ENCODE measurements at places on chromosomes 5 and 9.

DNA sequence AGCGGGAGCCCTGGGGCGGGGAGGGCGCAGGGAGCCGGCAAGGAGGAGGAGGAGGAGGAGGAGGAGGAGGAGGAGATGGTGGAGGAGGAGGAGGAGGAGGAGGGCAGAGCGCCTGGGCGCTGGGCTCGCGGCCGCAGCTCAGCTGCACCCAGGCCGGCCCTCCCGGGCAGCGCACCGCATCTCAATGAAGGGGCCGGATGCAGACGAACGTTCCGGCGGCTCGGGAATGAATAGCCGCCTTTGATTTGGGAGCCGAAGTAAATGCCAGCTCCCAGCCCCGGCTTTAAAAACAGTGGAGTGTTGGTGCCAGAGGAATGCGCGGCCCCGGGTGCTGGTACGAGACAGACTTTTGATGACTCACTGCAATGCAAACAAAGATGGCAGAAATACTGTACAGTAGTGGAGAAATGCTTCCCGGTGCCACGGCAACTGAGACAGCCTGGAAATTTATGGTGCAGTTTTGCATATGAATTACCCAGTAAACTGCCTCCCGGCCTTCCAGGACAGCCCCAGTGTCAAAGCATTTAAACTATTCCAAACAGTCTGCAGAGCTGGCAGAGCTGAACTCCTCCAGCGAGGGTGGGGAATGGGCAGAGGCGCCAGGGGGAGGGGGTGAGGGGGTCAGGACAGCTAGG is 43.1 kb downstream of the NACC2 start:
- DNase-seq = no peak

- DNase-seq = no peak
Observed at GRCh38 chr5:65482736-65483545, 1.2 kb upstream of the ADAMTS6 start.

- no peak for DNase-seq
Observed at GRCh38 chr9:37100741-37101140, 19.6 kb upstream of the ZCCHC7 start.

DNA sequence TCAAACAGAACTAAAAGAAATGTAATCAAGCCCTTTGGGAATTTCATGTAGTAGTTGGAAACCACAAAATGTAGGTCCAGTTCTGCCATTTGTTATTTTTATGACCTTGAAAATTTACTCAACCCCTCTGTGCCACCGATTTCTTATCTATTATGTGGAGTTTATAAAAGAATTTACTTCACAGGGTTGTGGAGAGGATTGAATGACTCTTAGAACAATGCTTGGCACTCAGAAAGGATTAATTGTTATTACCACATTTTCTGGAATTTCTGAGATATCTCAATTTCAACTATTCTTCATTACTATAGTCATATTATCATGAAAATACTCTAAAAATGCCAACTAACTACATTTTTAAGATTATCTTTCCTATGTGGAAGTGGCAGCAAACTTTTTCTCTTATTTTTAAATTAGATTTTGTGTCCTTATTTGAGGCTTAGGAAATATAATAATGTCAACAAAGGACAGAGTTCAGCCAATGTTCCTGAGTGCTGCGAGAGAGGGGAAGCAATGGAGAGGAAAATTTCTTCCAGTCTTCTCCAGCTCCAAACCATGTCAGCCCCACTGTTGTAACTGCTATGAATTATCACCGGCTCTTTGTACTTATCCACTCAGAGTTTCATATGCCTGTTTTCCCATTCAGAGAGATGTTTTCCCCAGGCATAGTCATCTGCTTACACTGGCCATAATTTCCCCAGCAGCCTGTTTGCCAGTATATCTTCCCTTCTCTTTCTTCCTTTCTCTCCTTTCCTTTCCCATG is 525.6 kb downstream of the SPATA31D1 start:
- DNase-seq = no peak

GRCh38 chr5:72380492-72381274 is 60.5 kb downstream of the PTCD2 start:
- DNase-seq = no peak

DNA sequence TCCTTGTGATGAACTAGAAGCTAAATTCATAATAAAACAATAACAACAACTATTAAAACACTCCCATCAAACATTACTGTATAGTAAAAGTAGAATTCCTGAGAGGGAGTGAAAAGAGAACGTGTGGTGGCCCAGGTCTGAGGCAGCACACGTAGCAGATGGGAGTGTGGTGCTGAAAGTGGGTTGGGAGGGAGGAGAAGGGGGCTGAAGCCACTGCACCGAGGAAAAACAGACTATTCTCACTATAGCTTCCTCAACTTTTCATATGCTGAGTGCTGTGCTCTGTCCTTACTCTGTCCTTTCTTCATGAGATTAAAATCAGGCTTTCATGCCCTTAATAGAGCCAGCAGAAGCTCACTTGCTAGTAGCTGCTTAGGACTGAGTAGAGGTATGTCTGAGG is 170.9 kb downstream of the PCSK1 start:
- no peak for DNase-seq

- DNase-seq = no peak
Observed at GRCh38 chr5:17394086-17394485, 103.9 kb upstream of the TAF11L2 start.

DNA sequence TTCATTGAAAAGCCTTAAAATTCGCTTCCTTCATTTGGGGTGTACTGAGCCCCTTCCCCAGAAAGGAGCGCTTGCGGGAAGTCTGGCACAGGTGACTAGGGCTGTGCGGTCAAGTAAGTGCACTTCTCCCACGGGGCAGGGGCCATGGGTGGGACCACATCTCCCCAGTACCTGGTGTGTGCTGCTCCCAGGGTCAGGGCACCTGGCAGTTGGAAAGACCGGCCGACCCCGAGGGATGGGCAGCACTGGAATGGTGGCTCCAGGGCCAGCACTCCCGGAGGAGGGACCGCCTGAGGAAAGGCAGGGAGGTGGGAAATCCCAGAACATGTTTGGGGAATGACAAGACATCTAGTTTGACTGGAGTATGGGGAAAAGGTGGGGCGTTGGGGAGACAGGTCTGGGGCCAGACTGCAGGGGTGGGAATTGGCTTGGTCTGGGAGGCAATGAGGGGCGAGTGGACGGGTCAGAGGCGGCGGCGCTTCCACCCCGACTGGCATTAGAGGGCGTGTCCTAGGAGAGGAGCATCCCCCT is 727 bp upstream of the GLIPR2 start:
- DNase-seq = no peak

DNA sequence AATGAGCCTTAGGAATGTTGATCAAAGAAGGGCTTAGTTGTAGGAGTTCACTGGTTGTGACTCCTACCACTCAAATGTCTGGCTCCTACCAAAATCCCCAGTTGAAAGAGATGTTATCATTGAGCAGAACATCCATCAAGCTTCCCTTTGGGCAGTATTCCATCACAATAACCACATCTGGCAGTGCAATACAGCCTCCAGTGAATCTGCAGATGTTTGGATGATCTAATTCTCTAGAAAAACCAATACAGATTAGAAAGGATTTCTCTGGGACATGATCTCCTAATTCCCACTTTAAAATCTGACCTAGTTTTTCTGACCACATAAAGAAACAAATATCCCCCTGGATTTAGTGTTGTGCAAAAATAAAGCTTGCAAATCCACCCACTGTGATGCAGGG is 81.6 kb downstream of the TMEM215 start:
- no peak for DNase-seq

- no peak for DNase-seq
Observed at GRCh38 chr5:178364326-178364675, 131.7 kb upstream of the PHYKPL start.

- DNase-seq = no peak
Observed at GRCh38 chr9:114908805-114909448, 21.5 kb downstream of the TNFSF8 start.

DNA sequence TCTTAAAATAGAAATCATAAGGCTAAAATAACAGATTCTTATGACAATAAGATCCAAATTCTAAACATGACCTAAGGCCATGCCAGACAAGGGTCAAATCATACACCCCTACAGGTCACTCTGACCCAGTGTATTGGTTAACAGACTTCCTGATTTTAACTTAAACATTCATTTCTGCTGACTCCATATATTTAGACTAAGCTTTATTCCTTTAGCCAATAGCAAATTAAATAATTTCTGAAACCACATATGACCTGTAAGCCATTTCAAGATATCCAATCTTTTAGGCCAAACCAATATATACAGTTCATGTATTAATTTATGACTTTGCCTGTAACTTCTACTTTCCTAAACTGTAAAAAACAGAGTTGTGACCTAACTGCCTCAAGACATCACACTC is 7.4 kb upstream of the SPINK13 start:
- no peak for DNase-seq

- DNase-seq = no peak
Observed at GRCh38 chr5:120882038-120882775, 418.1 kb downstream of the PRR16 start.

- no peak for DNase-seq
Observed at GRCh38 chr9:32424616-32425015, 40.2 kb downstream of the ACO1 start.

DNA sequence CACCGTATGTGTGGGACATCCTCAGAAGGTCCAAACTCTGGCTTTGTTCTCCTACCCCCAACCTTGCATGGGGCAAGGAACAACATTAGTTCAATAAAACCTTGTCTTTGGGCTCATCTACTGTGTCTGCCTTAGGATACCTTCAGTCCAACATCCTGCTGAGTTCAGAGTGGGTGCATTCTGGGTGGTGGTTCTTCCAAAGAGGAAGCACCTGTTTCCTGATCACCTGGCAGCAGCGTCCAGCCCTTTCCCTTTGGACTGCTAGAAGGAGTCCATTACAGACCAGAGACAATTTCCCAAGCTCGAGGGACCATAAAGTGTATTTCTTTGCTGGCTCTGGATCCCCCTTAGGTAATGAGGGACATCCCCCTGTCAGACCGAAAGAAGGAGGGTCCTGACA is 154.1 kb downstream of the SEMA6A start:
- no peak for DNase-seq

- DNase-seq = no peak
Observed at GRCh38 chr5:102916109-102916508, 161.0 kb downstream of the PAM start.

GRCh38 chr5:100840370-100840769 is 62.7 kb downstream of the ST8SIA4 start:
- DNase-seq = no peak

GRCh38 chr5:164013077-164013670 is 507.8 kb downstream of the MAT2B start:
- no peak for DNase-seq

DNA sequence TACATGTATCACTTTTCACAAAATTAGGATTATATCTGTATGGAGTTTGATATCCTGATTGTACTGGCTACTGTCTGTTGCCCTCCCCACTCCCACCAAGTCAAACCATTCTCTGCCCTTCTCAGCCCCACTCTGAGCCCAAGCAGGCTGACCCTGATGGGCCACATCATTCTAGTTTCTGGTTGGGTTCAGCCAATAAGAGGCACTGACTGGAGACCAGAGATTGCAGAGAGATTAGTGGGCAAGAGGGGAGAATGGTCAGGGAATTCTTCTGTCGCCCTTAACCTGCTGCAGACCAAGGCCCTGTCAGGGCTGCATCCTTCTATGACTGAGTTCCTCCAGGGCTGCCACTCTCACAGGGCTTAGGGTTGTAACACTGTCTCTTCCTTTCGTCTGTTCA is 2.7 kb downstream of the HSPB3 start:
- DNase-seq = no peak

DNA sequence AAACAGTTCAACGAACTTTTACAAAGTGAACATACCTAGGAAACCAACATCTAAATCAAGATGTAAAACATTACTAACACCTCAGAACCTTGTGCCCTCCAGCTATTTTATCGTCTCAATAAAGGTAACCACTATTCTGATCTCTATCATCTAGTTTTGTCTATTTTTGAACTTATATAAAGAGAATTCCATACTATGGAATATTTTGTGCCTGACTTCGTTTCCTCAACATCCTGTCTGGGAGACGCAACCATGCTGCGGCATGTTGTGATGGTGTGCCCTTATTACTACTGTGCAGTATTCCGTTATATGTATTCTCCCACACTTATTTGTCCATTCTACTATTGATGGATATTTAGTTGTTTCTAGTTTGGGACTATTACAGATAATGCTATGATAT is 99.2 kb downstream of the NR6A1 start:
- DNase-seq = no peak

GRCh38 chr9:88628811-88629210 is 93.8 kb downstream of the NXNL2 start:
- DNase-seq = no peak

GRCh38 chr9:135410831-135411473 is 68.6 kb upstream of the PPP1R26 start:
- DNase-seq = no peak

DNA sequence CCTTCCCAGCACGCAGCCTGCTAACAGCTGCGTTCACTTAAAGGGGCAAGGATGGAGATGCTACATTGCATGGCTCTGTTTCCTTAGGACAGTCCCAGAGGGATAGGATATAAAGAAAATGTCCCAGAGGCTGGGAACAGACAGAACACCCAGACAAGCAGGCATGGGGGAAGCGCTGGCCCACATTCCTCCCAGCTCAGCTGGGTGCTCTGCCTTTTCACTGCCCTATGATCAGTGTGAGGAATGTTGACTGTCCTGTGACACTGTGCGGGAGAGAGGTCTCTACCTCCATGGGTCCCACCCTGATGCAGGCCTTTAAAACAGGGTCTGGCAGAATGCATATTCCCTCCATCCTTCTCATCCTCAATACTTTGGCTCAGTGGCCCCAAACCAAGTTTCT is 459.4 kb upstream of the DMAC1 start:
- no peak for DNase-seq

DNA sequence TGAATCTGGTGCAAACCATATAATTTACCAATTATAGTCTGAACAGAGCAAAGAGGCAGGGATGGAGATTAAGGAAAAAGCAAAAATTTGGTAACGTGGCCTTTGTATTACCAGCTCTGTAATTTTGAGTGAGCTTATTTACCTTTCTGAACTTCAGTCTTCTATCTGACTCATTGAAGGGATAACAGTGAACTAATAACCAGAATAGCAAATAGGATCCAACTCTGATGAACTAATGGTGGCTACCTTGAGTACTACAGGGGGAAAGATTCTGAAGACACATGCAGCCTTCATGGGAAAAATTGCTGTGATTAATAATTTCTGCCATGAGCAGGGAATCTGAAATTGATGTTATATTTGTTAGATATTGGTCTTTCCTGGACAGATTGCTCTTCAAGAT is 23.0 kb upstream of the LARP1 start:
- no peak for DNase-seq

GRCh38 chr9:75054368-75055001 is 26.4 kb upstream of the CARNMT1 start:
- DNase-seq = no peak
